ENCODE measurements at places on chromosomes 6 and 20.

GRCh38 chr6:12032783-12033573 lies 20.9 kb downstream of the HIVEP1 start:
- no peak for DNase-seq

DNA sequence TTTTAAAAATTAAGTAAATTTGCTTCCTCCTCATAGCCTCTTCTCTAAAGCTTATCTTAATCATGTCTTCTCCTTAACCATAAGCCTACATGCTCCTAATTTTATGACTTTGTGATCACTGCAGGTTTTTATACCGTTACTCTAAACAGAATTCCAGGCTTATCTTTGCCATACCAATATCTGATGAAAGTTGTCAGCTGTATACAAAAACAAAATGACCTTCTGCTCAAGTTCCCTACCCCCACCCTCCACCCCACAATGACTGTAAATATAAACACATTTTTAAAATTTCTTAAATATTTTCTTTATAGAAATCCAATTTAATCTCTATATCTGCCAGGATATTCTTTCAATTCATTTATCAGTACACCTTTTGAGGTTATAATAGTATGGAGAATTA lies 60.5 kb upstream of the SGK1 start:
- no peak for DNase-seq

DNA sequence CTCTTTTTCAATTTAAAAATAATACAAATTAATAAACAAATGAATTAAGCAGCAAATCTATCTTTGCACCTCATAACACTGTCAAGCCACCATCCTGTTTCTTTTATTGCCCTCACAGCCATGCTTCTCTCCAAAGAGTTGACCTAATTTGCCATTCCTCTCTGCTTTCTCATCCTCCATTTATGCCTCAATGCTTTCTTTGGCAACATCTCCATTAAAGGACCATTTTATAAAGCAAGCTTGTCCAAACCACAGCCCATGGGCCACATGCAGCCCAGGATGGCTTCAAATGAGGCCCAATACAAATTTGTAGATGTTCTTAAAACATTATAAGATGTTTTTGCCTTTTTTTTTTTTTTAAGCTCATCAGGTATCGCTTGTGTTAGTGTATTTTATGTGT lies 26.4 kb upstream of the MEI4 start:
- no peak for DNase-seq

GRCh38 chr6:35035481-35036030 lies 105.6 kb downstream of the TCP11 start:
- no peak for DNase-seq

DNA sequence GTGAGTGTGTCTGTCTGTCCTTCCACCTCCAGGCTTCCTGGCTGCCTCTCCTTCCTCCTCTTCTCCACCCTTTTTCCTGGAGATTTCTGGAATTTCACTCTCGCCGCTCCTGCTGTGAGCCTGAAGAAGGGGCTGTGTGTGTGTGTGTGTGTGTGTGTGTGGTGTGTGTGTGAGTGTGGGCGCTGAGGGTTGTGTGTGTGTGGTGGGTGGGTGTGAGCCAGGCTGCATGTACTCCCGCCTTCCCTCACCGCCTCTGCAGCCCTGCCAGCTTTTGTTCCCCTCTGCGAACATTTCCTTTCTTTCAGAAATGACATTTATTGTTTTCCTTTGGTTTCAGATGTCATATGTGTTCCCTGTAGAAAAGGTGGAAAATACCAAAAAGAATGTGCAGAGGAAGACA lies 76.0 kb downstream of the SRC start:
- DNase-seq = no peak

- DNase-seq = peak; percentile 5
These were observed 94.8 kb downstream of the BTBD3 start for GRCh38 chr20:12012241-12013222.

GRCh38 chr6:137863091-137863797 lies 3.8 kb upstream of the TNFAIP3 start:
- DNase-seq = no peak

DNA sequence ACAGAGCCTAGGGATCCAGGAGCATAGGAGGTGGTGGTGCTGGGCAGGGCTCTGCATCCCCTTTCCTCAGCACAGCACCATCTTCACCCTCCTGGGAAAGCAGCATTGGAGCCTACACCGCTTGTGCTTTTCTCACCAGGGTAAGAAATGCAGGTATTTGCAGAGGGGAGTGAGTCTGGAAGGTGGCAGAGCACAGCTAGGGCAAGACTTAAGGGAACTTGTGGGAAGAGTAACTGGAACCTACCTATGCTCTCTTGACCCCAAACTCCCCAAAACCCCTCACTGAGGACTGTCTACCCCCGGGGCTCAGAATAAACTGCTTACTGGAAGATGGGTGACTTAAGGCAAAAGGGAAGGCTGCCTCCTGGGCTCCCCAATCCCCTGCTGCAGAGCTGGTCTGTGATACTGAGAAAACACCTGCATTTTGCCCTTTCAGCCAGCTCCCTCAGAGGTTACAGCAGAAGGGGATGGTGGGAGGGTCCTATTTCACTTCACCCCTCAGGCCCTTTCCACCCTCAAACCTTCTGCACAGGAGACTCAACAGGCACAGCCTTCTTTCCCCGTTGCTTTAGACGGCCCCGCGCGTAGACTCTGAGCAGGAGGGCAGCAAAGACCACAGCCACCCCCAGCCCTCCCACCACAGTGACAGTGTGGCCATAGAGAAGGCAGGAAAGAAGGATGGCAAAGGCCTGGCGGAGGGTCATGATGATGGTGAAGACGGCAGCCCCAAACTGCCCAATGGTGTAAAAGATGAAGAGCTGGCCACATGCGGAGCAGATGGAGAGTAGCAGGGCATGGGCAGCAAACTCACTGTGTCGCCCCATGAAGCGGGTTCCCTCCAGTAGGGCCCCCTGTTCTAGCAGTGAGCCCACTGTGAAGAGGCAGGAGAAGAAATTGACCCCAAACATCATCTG lies 2.9 kb downstream of the SLC35B2 start:
- DNase-seq = peak; percentile 36

- peak; percentile 72 for DNase-seq
These were observed 16.4 kb downstream of the ZNF311 start for GRCh38 chr6:28988536-28989311.

DNA sequence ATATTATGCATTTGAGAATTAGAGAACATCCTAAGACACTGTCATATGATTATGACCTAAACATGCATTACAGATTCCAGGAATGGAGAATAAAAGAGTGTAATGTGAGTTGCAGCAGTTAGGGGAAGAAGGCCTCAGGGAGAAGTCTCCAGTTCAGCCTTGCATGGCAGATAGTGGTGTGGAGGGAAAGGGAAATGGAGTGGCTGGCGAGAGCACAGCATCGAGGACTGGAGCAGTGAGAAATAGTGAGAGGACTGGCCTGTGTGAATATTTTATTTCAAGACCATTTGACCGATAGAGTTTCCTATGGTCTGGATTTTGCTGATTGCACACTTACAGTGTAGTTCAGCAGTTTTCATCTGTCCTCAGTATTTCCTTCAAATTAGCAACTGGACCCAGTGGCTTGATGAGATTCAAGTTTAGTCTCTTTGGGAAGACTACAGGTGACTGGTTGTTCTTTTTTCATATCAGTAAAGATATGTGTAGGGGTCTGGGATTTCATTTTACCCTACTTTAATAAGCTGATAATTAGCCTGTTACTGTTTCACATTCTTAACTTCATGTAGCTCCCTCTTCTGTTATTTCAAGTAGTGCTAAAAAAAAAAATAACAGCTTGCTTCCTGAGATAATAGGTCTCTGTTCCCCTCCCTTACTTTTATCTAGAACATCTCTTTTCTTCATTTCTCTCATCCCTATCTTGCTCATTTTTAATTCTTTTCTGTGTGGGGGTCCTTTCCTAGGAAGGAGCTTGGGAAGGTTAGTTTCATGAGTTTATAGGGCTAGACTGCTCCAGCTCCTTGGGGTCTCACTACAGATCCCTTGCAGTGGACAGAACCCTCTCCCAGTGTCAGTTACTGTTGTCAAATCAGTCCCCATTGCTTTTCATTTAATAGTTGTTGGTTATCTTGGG lies 27.9 kb downstream of the BLTP3A start:
- no peak for DNase-seq

GRCh38 chr20:45059022-45059728 lies 41.8 kb downstream of the KCNS1 start:
- DNase-seq = no peak

DNA sequence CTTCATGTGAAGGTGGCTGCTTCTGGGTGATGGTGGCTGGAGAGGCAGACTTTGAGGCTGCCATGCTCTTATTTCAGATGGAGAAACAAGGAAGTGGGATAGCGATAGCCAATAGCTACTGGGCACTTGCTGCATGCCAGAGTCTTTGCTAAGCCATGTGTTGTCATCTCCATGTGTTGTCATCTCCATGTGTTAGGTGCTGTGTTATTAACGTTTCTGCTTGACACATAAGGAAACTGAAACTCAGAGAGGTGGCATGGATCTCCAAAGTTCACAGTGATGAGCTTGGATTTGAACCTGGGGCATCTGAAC lies 16.9 kb downstream of the KIAA1755 start:
- no peak for DNase-seq

GRCh38 chr20:47502271-47503239 lies 868 bp downstream of the NCOA3 start:
- peak; percentile 22 for DNase-seq

DNA sequence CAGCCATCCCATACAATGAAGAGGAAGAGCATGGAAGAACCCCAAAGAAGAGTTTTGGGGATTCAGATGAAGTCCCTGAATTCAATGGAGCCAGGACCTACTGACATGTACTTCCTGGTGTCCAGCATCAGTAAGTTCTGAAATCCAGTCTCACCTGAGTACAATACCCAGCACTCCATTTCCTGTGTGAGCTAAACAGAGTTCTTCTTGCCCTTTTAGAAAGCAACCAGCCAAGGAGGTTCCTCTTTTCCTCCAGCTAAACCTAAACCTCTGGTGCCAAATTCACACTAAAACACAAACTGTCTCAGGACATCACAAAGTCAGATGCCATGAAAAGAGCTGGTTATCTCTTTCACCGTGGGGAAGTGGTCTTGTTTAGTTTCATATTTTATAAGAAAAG lies 71.5 kb downstream of the PKHD1 start:
- DNase-seq = no peak

GRCh38 chr20:11716239-11716944 lies 201.3 kb upstream of the BTBD3 start:
- DNase-seq = no peak

- DNase-seq = no peak
These were observed 49.9 kb upstream of the TMEM30A start for GRCh38 chr6:75334266-75335040.

DNA sequence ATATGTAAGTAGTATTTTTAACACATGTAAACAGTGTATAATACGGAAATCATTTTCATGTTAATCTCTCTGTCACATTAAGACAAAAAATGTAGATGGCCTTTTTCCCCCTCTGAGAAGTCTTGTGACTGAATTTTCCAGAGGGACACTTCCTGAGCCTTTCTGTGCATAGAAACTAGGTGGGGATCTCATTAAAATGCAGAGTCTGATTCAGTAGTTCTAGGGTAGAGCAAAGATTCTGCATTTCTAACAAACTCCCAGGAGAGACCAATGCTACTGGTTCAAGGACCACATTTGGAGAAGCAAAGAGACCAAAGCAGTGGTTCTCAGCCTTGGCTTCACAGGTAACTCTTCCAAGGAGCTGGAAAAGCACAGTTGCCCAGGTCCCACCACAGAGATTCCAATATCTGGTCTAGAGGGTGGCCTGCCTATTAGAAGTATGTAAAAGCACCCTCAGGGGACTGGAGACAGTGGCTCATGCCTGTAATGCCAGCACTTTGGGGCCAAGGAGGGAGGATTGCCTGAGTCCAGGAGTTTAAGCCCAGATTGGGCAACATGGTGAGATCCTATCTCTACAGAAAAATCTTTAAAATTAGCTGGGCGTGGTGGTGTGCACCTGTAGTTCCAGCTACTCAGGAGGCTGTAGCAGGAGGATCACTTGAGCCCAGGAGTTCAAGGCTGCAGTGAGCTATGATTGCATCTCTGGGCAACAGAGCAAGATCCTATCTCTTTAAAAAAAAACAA lies 378.5 kb downstream of the KIF16B start:
- DNase-seq = no peak

GRCh38 chr6:149450679-149451375 lies 34.0 kb downstream of the ZC3H12D start:
- DNase-seq = no peak

GRCh38 chr20:59939879-59940128 lies 301 bp downstream of the PPP1R3D start:
- DNase-seq = no peak

GRCh38 chr6:75023634-75024033 lies 182.2 kb downstream of the COL12A1 start:
- no peak for DNase-seq

GRCh38 chr6:161265554-161265953 lies 8.3 kb downstream of the AGPAT4 start:
- no peak for DNase-seq

- no peak for DNase-seq
These were observed 275.2 kb downstream of the GMDS start for GRCh38 chr6:1970151-1970561.

GRCh38 chr20:35757098-35757705 lies 14.6 kb upstream of the PHF20 start:
- DNase-seq = no peak

- no peak for DNase-seq
These were observed 273.8 kb downstream of the SAMD5 start for GRCh38 chr6:147782302-147782701.

DNA sequence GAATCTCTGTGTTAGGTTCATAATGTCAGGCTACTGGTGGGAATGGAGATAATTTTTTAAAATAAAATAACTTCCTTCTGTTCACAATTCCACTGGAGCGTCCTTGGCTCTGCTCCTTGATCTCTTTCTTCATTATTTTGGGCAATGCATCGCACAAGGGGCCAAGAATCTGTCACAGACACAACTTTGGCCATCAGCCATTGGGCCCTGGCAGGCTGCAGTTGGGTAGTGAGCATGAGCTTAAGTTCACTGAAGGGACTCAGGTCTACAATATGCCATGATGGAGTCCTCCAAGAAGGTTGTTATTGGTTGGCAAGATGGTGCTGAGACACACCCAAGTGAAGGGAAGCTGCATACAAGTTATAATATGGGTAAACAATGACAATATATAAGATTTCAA lies 40.0 kb downstream of the CYP39A1 start:
- DNase-seq = no peak

DNA sequence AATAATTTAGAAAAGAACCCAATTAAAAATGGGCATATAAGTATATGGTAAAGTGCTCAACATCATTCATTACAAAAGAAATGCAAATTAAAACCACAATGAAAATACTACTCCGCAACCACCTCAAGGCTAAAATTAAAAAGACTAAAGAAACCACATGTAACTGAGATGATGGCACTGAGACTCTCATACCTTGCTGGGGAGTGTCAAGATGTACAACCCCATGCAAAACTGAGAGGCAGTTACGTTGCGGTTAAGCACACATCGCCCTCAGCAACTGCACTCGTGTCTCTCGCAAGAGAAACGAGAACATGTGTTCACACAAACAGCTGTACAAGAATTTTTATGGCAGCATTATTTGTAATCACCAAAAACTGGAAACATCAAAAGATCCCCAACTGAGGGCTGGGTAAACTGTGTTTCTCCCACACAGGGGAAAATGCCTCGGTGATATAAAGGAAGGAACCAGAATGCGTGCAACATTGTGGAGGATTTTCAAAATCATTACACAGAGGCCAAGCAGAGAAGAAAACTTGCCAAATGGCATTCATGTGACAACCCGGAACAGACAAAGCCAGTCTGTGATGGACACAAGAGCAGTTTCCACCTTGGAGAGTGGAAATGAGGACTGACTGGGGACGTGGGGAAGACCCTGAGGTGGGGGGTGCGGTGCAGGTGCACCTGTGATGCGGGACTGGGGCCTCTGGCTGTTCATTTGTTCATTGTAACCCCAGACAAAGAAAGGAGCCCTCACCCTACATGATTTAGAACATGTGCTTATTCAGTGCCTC lies 144.9 kb downstream of the WDR27 start:
- DNase-seq = peak; percentile 53

- DNase-seq = no peak
These were observed 26.5 kb downstream of the PANK2 start for GRCh38 chr20:3915691-3916090.
